Renal cortical epithelial cell (primary cell): ENCODE measurements at places on chromosomes 5 and 9. TPM values are rescaled to one million over a fixed set of nuclear protein-coding genes. Genes with fewer than 3 reads are reported as not detected.

The QRFP gene
- total RNA-seq = not detected in 2 replicates

GRCh38 chr9:134323741-134324358 is 2.4 kb upstream of the RXRA start:
- peak; percentile 70 for DNase-seq

GRCh38 chr9:138013273-138013672 is 135.7 kb downstream of the CACNA1B start:
- no peak for DNase-seq

GRCh38 chr9:93255994-93256877 is 72.3 kb downstream of the WNK2 start:
- no peak for DNase-seq

- no peak for DNase-seq
Measured at GRCh38 chr9:99058964-99059921, 45.7 kb upstream of the TGFBR1 start.
